Memory B cell (primary cell): ENCODE measurements at places on chromosomes 6 and 20.

- H3K36me3 ChIP-seq, result peaks cover 11% of the 10 kb centered on the region
- H3K27ac ChIP-seq, result peak overlapping the region; percentile 96
- peak overlapping the region; percentile 95 for H3K4me3 ChIP-seq
- H3K27me3 ChIP-seq, result no peaks in the 10 kb centered on the region
- no peak for DNase-seq
- H3K4me1 ChIP-seq, result peaks cover 47% of the 10 kb centered on the region
These were observed 804 bp downstream of the ELOVL5 start for GRCh38 chr6:53347921-53348370.

DNA sequence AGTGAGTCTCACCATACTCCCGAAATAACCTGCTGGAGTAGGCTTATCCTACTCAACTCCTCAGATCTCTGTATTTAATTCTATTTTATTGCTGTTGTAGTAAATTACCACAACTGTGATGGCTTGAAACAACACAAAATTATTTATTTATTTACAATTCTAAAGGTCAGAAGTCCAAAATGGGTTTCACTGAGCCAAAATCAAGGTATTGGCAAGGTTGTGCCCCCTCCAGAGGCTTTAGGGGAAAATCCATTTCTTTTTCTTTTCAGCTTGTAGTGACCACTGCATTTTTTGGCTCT lies 869 bp upstream of the SLC17A2 start:
- H3K27ac ChIP-seq, result no peak overlapping the region
- no peak overlapping the region for H3K4me3 ChIP-seq
- H3K4me1 ChIP-seq, result no peaks in the 10 kb centered on the region
- no peak for DNase-seq
- H3K36me3 ChIP-seq, result no peaks in the 10 kb centered on the region

DNA sequence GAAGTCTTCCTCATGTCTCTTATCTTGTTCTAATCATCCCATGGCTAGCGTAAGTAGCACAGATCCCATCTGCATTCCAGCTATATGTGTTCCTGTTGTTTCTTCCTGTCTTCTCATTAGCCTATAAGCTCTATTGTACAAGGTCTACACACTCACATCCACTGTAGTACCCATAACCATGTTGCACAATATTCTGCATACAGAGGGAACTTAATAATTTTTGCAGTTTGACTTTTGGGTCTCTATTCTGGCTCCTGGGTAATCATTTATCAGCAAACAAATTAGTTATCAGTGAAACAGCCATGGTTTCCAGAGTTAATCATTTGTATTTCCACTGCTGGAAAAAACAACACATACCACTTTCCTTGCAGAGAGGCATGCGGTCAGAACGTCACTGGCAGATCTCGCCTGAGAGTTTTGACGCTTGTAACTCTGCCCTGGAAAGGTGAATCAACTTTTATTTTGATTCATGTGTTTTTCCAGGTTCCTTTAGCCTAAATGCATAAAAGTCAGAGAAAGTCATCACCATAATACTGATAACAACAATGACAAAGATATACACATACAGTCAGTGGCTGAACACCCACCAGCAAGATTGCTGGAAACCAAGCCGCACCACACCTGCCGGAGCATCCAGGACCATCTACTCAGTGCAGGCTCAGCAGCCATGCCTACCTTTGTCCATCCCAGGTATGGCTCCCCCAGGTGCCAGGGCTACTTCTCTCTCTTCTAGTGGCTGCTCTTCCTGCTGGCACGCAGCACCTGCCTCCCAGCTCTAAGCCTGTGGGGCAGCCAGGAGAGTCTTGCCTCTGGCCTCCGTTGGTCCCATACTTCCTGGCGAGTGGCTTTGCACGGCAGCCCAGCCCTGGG lies 158.2 kb downstream of the QRSL1 start:
- H3K27me3 ChIP-seq, result no peaks in the 10 kb centered on the region
- H3K4me1 ChIP-seq, result peaks cover 30% of the 10 kb centered on the region
- DNase-seq, result no peak
- no peak overlapping the region for H3K4me3 ChIP-seq
- H3K27ac ChIP-seq, result no peak overlapping the region

GRCh38 chr6:16296061-16296670 lies 57.8 kb downstream of the GMPR start:
- no peaks in the 10 kb centered on the region for H3K4me1 ChIP-seq
- no peak for DNase-seq
- H3K27ac ChIP-seq, result no peak overlapping the region
- H3K36me3 ChIP-seq, result peaks cover 2% of the 10 kb centered on the region

GRCh38 chr6:15249371-15250019 lies 3.6 kb downstream of the JARID2 start:
- H3K27me3 ChIP-seq, result no peaks in the 10 kb centered on the region
- H3K36me3 ChIP-seq, result no peaks in the 10 kb centered on the region
- peak overlapping the region; percentile 97 for H3K4me3 ChIP-seq
- DNase-seq, result no peak
- peaks cover 44% of the 10 kb centered on the region for H3K4me1 ChIP-seq

DNA sequence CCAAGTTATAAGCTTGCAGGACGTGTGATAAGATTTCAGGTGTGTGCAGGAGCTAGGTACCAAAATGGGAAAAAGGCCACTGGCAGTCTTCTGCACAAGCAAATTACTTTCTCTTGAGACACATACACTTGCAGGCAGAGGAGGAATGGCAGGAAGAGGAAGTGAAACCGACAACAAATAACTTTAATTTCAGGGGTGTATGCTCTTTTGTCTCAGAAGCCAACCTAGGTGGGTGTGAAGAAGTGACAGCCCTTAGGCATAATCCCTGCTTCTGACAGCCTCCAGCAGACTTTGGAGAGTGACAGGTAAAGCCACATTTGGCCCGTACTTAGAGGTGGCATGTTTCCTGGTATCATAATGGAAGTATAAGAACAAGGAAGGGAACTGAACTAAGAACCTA lies 118.8 kb upstream of the TRAF3IP2 start:
- H3K4me3 ChIP-seq, result peak overlapping the region; percentile 70
- H3K36me3 ChIP-seq, result peaks cover 3% of the 10 kb centered on the region
- DNase-seq, result peak; percentile 58
- H3K4me1 ChIP-seq, result peaks cover 25% of the 10 kb centered on the region
- H3K27ac ChIP-seq, result peak overlapping the region; percentile 67

GRCh38 chr20:51766994-51767866 lies 960 bp downstream of the ATP9A start:
- peaks cover 15% of the 10 kb centered on the region for H3K27me3 ChIP-seq
- H3K36me3 ChIP-seq, result peaks cover 6% of the 10 kb centered on the region
- peak overlapping the region; percentile 30 for H3K4me3 ChIP-seq
- no peak overlapping the region for H3K27ac ChIP-seq
- H3K4me1 ChIP-seq, result peaks cover 7% of the 10 kb centered on the region
- peak; percentile 16 for DNase-seq

- no peak overlapping the region for H3K4me3 ChIP-seq
- H3K27me3 ChIP-seq, result peaks cover 11% of the 10 kb centered on the region
- peaks cover 6% of the 10 kb centered on the region for H3K36me3 ChIP-seq
- no peaks in the 10 kb centered on the region for H3K4me1 ChIP-seq
- DNase-seq, result no peak
- no peak overlapping the region for H3K27ac ChIP-seq
These were observed 96.4 kb downstream of the ZNF217 start for GRCh38 chr20:53497246-53497645.

DNA sequence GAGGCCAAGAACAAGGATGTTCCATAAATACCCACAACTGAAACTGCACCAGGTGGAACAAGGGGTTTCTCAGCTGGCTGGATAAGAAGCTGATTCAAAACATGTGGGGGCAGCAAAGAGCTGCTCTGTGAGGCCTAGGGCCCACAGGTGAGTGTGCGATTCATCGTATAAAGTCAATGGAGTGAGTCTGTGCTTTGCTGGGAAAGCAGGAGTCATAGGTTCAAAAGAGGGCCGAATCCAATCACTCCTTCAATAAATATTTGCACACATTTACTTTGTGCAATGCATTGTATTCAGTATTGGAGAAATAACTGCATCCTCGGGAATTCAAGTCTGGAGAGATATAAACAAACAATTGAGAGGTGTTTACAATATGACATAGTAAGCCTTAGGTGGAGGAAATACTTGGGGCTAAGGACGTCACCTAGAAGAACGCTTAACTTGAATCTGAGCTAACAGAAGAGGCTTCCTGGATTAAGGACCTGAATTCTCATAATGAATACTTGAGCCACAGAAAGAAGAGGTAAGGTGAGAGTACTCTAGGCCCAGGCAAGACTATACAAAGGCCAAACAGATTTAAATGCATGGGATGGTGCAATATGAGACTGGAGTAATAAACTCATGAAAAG lies 83.7 kb upstream of the TMEM30A start:
- H3K4me3 ChIP-seq, result no peak overlapping the region
- no peak overlapping the region for H3K27ac ChIP-seq
- no peaks in the 10 kb centered on the region for H3K36me3 ChIP-seq

- peak; percentile 67 for DNase-seq
- H3K27me3 ChIP-seq, result no peaks in the 10 kb centered on the region
- peak overlapping the region; percentile 48 for H3K4me3 ChIP-seq
- H3K27ac ChIP-seq, result peak overlapping the region; percentile 97
- peaks cover 24% of the 10 kb centered on the region for H3K36me3 ChIP-seq
- peaks cover 44% of the 10 kb centered on the region for H3K4me1 ChIP-seq
These were observed 6.3 kb downstream of the TNFAIP3 start for GRCh38 chr6:137873273-137873762.

DNA sequence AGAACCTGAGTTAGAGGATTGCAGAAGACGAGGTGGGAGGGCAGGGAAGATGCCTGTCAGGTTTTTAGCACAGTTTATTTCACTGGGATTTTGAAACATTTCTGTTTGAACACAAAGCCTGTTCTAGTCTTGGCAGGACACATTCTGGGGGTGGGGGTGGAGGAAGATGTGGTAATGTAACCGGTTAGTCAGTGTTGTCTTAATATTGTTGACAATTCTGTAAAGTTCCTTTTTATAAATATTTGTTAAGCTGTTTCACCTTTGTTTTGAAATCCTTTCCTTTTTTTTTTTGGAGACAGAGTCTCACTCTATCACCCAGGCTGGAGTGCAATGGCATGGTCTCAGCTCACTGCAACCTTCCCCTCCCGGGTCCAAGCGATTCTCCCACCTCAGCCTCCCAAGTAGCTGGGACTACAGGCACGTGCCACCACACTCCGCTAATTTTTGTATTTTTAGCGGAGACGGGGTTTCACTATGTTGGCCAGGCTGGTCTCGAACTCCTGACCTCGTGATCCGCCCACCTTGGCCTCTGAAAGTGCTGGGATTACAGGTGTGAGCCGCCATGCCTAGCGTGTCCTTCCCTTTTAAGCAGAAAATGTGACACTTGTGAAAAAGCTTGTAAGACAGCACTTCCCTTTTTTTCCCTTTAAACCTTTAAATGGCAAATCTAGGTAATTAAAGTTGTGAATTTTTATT lies 20.2 kb downstream of the SLC9A8 start:
- no peaks in the 10 kb centered on the region for H3K27me3 ChIP-seq
- H3K27ac ChIP-seq, result peak overlapping the region; percentile 88
- H3K4me3 ChIP-seq, result no peak overlapping the region
- H3K4me1 ChIP-seq, result peaks cover 15% of the 10 kb centered on the region
- H3K36me3 ChIP-seq, result peaks cover 25% of the 10 kb centered on the region

DNA sequence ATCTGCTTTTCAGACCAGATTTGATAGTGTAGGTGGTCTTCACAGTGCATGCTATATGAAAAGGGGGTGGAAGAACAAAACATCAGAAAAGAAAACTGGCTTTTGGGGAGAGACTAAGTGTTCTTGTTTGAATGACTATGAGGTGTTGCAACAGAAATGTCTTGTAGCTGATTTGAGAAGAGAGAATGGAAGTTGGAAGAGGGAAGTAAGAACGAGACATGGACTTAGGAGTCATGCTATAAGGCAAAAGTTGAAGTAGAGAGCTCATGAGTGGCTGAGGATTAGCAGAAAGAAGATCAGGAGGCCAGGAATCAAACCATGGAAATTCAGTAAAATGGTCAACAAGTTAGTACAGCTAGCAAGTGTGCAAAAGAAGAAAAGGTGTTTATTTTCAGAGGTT lies 32.1 kb downstream of the FNDC1 start:
- no peaks in the 10 kb centered on the region for H3K36me3 ChIP-seq
- H3K27ac ChIP-seq, result no peak overlapping the region
- peaks cover 14% of the 10 kb centered on the region for H3K27me3 ChIP-seq
- DNase-seq, result no peak
- no peak overlapping the region for H3K4me3 ChIP-seq

- DNase-seq, result no peak
- no peak overlapping the region for H3K27ac ChIP-seq
- no peaks in the 10 kb centered on the region for H3K4me1 ChIP-seq
- H3K36me3 ChIP-seq, result peaks cover 35% of the 10 kb centered on the region
- no peak overlapping the region for H3K4me3 ChIP-seq
These were observed 36.6 kb downstream of the NKX2-4 start for GRCh38 chr20:21360705-21361104.

GRCh38 chr6:17311595-17312311 lies 30.6 kb downstream of the RBM24 start:
- peaks cover 1% of the 10 kb centered on the region for H3K27me3 ChIP-seq
- no peaks in the 10 kb centered on the region for H3K4me1 ChIP-seq
- DNase-seq, result no peak
- H3K27ac ChIP-seq, result no peak overlapping the region
- no peak overlapping the region for H3K4me3 ChIP-seq

DNA sequence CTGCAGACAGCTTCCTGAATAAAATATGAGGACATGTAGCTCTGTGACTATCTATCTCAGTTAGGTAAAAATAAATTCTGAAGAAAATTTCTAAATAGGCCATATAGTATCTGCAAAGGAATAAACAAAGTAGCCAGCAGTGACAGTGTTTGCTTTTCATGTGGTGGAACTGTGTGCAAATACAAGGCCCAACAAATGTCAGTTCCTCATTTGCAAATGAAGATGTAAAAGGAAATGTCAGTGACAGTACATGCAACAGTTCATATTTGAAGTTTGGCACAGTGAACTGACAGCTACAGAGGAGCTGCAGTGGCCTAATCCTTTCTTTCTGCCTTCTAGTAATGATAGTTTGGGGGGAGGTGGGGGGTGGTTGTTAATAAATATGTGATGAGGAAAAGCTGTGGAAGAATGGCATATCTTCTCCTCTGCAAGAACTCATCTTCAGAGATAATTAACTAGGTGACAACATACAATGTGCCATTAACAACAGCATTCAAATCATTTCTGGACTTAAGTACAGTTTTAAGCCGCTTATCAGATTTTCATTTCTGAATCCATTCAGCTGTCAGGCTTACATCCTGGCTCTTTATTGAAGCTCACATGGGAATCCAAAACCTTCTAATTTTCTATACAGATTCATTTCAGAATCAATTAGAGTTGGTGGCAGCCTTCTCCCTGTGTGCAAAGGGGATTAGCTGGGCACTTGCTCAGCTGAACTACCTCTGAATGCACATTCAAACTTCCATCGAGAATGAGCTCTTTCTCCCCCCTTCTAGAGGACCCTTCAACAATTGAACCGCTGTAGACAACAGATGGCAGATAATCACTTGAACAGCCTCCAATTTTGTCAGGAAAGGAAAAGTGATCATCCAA lies 1059.0 kb upstream of the EPHA7 start:
- DNase-seq, result no peak
- H3K27me3 ChIP-seq, result no peaks in the 10 kb centered on the region
- no peaks in the 10 kb centered on the region for H3K36me3 ChIP-seq
- H3K4me1 ChIP-seq, result no peaks in the 10 kb centered on the region

DNA sequence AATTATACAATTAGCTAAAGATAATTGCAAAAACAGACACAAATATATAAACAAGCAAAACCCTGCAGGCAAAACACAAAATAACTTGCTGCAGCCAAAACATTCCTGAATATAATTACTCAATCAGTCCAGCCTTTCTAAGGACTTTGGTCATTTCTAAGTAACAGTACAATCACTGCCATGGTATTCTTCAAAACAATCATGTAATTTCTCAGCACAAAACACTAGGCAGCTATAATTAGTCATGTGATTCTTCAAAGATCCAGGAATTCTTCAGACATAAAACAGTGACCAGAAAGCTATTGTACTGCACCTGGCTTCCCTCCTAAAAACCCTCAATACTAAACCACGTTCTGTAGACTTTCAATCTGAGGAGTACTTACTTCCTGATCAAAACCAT lies 881.1 kb downstream of the EPHA7 start:
- H3K27me3 ChIP-seq, result no peaks in the 10 kb centered on the region
- H3K27ac ChIP-seq, result no peak overlapping the region
- H3K4me3 ChIP-seq, result no peak overlapping the region
- no peak for DNase-seq
- H3K36me3 ChIP-seq, result no peaks in the 10 kb centered on the region
